ENCODE measurements at places on chromosomes 3 and 15.

DNA sequence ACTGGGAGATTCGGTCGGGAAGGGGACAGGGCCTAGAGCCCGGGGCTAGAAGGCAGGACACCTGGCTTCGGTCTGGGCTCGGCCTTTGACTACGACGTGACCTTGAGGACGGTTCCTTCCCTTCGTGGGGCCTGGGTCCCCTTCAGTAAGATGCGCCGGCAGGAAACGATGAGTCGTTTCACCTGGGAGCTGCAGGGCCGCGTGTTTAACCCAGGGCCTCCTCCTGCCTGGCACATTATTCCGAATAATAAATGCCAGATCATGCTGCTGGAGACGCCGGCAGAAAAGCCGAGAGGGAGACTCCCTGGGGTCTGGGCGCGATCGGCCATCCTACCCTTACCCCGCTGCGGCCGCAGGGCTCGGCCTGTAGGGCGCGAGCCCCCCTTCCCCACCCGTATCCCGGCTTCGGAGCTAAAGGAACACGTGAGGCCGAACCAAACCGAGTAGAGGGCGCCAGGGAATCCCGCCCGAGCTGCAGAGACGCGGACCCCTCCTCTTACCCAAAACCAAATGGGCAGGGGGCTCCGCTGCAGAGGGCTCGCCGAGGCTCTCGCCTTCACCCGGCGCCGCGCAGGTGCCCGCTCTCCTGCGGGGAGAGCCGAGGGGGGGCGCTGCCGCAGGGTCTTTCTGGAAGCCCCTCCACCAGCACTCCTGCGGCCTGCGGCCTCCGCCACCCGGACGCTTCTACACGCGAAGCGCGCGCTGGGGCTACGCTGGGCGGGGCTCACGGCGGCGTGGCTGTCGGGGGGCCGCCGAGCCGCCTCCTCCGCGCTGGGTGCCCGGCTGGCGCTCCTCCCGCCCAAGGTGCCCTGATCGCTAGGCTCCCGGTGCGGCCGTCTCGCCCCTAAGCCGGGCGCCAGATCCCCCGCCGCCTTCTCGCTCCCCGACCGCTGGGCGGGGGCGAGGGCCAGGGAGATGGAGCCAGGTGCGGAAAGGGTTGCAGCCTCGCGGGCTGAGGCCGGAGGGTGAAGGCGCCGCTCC, at the start of gene BDH1:
BDH1 (minus strand) TSS at position 688 of the 981 bp plus-strand sequence. CDS start 9,525 bp downstream, outside the sequence.
- DNase-seq, result peak; percentile 46

- DNase-seq, result no peak
These were observed 68.7 kb upstream of the SNRK start for GRCh38 chr3:43217633-43218032.

GRCh38 chr3:58357402-58357801, 24.7 kb downstream of the PXK start:
- DNase-seq, result no peak

- no peak for DNase-seq
These were observed 272.4 kb upstream of the TPM1 start for GRCh38 chr15:62770111-62770660.

GRCh38 chr3:24604215-24604614, 109.6 kb upstream of the THRB start:
- no peak for DNase-seq

DNA sequence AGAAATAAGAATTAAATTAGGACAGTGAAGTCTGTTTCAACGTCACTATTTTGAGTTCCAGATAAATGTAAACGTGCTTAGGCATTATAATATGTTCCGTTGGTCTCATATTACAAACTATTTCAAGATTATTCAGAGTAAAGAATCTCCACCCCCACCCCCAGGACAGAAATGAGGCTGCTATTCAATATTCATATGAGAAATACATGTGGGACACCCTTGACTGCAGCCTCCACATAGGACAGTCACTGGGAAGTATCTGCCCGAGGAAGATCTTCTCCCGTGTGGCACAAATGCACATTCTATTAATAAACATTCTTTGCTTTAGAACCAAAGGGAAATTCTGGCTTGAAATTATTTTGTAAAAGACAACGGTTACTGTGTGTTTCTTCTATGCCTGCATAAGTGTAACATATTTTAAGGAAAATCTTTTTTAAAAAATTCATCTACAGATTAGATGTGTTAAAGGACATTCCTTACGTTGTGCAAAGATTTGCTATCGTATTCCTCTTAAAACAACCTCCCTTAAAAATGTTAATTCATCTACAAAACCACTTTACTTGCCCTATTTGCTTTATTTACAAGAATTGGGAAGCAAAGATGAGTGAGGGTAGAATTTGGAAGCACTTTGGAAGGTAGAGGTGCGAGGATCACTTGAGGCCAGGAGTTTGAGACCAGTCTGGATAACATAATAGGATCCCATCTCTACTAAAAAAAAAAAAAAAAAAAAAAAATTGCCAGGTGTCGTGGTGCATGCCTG, 148.3 kb upstream of the SOX14 start:
- no peak for DNase-seq

GRCh38 chr15:52636459-52636858, 42.7 kb downstream of the ATOSA start:
- DNase-seq, result no peak

All from activated naive CD4-positive, alpha-beta T cell (primary cell).